ENCODE measurements at places on chromosomes 13 and 19.

DNA sequence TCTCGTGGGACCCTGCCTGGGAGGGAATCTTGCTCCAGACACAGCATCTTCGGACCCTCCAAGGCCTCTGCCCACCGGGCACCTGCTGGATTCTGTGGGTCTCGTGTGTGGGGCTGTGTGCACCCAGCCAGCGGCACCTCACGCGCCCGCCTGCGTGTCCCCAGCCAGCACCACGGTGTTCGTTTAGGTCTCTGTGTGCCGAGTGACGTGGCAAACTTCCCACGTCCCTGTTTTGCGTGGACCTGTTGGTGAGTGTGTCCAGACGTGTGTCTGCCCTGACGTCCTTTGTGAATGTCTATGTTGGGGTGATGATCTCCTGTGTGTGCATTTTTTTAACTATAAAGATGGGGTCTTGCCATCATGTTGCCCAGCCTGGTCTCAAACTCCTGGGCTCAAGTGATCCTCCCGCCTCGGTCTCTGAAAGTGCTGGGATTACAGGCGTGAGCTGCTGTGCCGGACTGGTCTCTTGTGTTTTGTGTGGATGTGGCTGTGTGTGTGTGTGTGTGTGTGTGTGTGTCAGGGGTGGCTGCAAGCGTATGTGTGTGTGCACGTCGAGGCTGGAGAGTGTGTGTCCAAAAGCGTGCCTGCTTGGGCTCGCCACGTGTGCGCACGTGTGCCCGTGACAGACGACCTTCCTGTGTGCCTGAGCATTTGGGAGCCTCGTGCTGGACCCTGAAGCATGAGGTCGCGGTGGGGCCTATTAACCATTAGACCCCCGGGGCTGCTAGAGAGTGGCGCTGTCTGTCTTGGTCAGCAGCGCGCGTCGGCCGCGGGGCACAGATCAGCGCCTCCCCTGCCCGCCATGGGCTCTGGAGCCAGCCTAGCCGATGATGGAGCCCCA, 15.7 kb downstream of the ARID3A start:
- DNase-seq: no peak

DNA sequence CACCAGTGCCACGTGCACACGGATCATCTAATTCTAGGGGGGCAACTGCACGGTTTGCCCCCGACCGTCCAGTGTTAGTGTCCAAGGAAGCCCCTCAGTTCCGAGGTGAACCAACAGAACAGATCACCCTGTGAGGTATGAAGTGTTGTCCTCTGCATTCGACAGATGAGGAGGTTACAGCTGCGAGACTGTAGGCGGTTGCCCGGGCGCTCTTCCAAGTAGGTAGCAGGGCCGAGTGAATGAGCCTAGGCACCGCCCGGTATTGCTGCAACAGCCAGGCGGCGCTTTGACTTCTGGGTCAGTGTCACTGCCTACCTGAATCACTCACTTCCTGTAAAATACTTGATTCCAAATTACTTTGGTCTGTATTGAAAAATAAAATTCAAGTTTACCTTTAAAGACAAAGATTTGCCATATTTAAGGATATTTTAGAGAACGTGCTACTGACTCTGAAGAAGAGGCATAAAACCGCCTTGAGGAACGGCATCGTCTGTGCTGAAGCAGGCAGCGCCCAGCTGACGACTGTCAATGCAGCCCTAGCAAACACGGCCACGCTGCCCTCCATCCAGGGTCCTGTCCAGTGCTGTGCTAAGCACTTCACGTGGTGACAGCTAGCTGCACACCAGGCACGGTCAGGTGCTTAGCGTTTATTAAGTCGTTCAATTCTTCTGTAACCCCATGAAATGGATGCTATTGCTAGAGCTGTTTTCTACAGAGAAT, 19.3 kb upstream of the RASA3 start:
- DNase-seq: peak; percentile 78

DNA sequence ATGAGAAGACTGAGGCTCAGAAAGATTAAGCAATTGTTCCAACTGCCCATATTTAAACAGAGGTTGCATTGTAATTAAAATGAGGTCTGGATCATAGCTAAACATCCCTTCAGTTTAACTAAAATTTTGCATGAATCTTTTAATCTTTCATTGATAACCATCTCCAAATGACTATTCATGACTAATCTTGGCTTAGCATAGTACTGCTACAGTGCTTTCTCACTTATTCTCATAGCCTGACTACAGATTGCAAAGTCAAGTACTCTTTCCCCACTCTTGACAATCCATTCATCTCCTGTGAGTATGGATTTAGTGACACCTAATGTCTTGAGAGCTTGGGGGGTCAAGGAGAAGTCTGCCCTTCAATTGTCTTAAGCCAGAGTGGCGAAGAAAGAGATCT, 258.4 kb downstream of the RFC3 start:
- no peak for DNase-seq

DNA sequence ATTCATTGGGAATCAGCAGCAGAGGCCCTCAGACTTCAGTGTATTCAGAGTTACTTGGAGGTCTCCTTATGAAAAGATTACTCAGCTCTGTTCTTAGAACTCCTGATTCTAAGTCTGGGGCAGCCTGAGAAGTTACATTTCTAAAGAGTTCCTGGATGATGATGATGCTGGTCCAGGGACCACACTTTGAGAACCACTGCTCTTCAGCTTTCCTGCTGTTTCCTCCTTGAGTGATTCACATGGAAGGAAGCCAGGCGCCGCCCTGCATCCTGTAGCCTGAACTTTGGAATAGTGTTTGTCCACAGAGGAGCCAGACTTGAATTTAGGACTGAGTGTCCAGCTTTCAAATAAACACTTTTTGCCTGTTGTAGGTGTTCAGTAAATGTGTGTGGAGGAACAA, 2.9 kb downstream of the CEBPG start:
- no peak for DNase-seq

DNA sequence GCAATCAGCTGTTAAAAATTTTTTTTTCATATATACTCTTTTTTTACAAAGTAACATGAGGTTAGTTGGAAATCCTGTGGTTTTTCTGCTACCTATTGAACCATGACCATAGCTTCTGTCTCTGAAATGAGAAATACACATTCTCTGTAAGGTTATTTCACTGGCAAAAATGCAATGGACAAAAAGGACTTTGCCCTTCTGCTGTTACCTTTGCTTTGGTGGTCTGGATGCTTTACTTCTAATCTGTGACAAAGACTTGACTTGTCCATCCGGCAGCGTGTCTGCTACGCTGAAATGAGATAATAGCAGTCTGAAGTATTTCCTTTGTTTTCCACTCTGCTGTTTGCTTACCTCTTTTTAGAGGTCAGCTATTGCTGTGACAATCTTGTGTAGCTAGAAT, 412.8 kb downstream of the SLITRK6 start:
- DNase-seq: no peak

- DNase-seq: no peak
Observed at GRCh38 chr13:73681015-73681414, 453.2 kb downstream of the KLF12 start.

DNA sequence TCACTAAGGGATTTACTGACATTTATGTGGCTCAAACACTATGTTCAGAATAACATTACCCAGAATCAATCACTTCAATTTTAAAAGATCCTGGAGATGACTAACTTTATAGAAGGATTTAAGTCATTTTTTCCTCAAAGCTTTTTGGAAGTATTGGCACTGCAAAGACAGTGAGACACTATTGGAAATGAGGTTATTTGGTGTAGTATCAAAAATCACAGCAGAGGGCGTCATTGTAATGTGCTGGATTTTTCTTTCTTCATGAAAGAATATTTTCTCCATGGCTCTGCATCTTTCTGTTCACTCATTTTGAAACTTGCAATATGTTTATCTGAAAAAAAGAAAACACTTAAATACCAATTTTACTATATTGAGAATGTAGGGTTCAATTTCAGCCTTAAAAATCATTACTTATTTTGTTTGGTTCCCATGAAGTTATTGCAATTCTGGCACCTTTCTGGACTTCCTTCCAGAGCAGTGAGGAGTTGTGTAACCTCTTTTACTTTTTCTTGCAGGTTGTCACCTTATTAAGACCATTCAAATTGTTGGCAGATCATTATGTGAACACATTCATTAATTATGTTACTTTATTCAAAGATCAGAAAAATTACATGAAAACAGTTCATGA, 3.7 kb upstream of the CSNK1A1L start:
- no peak for DNase-seq

DNA sequence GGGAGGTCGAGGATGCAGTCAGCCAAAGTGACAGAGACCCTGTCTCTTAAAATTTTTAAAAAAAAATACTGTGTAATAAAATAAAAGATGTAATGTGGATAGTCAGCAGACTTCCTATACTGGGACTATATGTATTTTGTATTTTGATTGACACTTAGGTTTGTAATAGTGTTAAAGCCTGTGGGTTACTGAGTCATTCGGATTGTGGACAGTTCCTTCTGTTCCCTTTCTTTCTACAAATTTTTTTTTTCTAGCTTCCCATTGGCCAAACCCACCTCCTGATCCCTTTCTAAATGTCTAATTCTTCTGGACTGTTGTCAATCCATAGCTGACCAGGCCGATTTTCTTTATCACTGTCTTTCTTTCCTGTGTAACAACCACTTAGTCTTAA, 108.0 kb downstream of the DNAJC3 start:
- no peak for DNase-seq

DNA sequence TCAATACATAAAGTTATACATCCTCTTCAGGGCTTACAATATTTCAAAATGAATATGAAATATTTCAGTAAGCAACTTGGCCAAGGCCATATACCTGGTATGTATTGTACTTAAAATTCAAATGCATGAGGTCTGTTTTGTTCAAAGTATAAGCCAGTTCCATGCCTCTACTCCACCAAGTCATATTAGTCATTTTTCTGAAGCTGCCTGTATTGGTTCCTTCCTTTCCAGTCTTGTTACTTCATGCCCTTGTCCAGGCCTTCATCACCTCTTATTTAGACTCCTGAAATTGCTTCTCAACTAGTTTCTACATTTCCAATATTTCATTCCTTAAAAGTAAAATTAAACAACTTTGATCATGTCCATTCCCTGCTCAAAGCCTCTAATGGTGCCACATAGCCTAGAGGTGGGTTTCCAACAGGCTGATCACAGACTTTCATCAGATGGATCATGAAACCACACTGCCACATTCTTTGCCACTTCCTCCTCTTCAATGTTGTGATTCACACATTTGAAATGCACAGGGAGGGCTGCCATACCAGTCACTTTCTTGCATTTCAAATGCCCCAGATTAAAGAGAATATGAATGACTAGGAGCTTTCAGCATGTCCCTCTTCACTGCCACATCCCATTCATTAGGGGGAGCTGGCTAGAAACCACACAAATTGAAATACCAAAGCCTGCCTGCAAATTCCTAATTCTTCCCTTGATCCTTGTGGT, 424.1 kb upstream of the DACH1 start:
- DNase-seq: no peak

DNA sequence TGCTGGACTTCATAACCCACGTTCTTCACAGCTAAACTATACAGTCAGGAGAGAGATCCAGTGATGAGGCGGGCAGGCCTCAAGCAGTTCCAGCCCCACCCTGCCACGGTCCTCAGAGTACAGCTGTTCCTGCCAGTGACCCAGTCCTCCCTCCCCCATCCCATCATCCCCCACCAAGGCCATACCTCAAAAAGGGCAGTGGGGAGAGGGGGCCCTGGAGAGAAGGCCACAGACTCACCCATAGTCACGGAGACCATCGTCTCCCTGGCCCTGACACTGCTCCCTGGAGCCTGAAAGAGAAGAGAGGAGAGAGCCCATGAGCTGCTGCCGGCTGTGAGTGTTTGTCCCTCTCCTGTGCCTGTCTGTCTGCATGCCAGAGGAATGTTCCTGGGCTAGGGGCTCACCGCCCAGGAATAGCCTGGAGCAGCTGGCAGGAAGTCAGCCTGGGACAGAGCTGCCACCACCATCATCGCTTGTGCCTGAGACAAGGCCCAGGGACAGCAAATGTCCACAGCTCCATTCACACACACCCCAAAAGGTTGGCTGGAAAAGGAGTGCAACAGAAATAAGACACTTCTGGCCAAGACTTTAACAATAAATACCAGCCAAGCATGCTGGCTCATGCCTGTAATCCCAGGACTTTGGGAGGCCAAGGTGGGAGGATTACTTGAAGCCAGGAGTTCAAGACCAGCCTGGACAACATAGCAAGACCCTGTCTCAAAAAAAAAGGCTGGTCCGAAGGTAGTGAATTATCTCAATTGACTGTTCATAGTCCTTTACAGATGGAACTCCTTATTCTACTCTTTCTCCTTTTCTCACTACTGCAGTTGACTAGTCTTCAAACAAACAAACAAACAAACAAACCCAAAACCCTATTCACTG, 6.4 kb downstream of the C19orf47 start:
- no peak for DNase-seq

DNA sequence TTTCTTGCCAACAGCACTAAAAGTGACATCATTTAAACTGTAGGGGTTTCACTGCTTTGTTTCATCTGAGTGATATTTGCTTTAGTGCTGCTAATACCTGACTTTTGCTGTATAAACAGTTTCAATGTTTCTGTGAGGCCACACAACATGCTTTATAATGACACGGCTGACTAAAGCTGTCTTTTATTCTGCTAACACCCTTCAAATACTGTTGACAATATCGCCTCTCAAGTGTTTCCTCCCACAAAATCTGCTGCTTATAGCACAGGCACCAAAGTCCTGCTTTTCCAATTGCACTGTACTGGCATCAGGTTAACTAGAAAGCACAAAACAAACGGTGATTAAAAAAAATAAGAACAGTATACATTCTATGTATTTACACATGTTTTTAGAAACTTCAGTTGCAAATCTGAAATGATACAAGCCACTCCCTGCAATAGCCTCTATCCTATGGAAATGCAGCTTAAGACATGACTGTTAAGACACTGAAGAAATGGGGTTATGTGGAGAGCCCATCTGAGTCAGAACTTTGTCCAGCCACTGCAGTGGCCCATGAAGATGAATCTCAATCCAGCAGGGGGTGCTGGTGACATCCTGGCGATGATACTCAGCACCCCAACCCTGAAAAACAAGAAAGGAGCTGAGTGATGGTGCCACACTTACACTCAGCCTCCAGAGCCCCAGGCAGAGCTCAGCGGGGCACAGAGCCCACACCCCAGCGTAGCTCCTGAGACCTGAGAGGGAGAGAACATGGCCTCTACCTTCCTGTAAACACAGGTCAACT, 29.4 kb downstream of the RFXAP start:
- DNase-seq: no peak

GRCh38 chr19:51023946-51024345, 2.5 kb downstream of the KLK11 start:
- DNase-seq: no peak

- DNase-seq: no peak
Observed at GRCh38 chr19:48633148-48634035, 3.8 kb downstream of the DBP start.

GRCh38 chr13:40077396-40078027, 422.1 kb downstream of the COG6 start:
- no peak for DNase-seq

DNA sequence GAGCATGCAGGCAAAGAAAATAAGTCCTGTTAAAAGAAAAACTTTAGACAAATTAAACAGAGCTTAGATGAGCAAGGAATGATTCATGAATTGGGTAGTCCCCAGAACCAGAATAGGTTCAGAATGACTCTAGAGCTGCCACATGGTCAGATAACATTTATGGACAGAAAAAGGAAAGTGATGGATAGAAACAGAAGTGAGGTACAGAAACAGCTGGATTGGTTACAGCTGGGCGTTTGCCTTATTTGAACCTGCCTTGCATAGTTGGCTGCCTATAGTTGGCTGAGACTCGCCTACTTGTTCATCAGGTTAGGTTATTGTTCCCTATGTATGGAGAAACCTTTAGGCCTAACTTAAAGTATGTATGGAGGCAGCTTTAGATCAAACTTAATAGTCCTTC, 35.4 kb downstream of the WDFY2 start:
- no peak for DNase-seq

- no peak for DNase-seq
Observed at GRCh38 chr13:62250501-62251201, 835.0 kb upstream of the PCDH20 start.

Measured in CD4-positive, alpha-beta T cell treated with Interleukin-6 for 4 hours (primary cell).